ENCODE measurements at places on chromosomes 16 and 17.

DNA sequence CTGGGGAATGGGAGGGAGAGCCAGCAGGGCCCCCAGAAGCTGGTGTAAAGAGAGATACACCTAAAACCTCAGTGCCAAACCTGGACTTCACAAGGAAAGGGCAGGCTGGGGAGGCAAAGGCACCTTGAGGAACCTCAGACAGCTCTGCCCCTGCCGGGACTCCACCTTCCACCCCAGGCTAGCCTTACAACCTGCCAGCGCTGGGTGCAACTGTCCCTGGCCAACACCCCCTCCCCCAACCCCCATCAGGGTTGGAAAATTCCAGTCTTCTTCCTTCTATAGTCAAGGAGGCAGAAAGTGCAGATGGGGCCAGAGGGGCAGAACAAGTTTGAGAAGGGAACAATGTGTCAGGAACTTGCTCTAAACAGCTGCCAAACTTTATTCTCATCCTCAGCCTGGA lies 2.2 kb downstream of the YBX2 start:
- DNase-seq, result no peak

DNA sequence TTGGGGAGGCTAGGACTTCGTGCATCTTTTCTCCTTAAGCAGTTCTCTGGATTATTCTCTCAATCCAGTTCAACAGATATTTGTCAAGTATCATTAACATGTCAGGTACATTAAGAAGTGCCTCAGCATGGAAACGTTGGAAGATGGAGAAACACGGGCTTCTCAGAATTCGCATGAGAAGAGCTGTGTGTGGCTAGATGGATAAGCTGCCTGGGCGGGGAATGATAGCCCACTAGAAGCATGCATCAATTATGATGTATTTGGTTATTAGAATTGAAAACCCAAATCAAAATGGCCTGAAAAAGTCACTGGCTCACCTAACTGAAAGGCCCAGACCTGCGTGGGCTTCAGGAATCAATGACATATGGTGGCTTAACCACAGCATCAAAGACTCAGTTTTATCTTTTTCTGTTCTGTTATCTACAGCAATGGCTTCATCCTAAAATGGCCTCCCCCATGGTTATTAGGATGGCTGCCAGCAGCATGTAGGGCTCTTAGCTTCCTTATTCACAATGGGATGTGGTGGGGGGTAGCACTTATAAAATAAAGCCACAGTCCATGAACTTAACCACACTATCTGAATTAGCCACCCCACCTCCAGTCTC lies 43.9 kb downstream of the MMD start:
- DNase-seq, result no peak

DNA sequence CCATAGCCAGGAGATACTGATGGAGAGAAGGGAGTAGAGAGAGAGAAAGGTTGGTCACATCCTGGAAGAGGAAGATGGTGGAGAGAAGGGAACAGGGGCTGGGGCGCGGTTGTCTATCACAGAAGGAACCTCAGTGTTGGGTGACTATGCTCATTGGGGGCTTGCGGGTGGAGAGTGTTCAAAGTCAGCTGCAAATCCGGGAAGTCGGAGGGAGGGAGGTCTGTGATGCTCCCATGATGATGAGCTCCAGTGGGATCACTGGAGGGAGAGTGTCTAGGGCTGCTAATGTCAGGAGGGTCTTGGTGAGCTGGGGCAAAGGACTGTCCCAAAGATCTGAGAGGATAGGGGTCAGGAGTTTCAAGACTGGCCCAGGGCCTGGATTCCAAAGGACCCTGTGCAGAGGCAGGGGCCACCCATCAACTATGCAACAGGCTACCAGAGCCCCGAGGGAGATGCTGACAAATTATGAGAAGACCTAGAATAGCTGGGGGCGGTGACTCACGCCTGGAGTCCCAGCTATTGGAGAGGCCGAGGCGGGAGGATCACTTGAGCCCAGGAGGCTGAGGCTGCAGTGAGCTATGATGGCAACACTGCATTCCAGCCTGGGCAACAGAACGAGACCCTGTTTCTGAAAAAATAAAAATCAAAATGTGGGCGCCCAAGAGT lies 2.6 kb downstream of the SPDYE4 start:
- DNase-seq, result no peak

GRCh38 chr17:72124438-72124775 lies 3.6 kb downstream of the SOX9 start:
- DNase-seq, result no peak

DNA sequence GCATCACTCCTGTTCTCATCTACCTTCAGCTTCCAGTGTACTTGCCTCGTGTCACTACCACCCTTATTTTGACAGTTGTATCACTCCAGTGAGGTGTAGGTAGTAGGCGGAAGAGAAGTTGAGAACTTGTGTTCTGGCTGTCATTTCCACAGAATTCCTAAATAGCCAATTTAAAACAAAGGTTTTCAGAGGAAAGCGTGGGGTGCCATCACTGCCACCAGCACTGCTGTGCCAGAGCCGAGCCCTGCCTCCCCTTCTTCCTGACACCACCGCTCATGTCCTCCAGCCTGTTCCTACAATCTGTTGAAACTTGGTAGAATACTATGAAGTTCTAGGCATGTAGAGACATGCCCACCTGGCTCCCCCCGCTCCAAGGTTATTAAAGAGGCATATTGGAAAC lies 215.8 kb downstream of the TANC2 start:
- DNase-seq, result no peak

GRCh38 chr17:72531729-72532128 lies 410.9 kb downstream of the SOX9 start:
- no peak for DNase-seq

GRCh38 chr17:20944014-20944865 lies 98.6 kb downstream of the USP22 start:
- no peak for DNase-seq

DNA sequence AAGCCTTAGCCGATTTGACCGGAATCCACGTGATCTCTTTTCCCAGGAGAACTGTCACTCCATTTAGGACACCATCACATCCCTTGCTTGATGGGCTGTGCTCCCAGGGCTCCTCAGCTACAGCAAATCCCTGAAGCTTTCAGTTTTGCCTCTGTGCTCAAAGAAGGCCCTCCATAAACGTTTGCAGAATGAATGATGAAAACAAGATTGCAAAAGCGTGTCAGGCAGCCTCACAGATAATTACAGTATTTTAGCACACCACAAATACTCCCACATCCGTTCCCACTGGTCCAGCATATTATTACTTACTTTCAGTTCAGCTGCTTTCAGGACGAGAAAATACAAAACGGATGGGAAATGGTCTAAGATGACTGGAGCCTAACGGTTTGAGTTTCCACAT lies 84.6 kb downstream of the USP31 start:
- DNase-seq, result no peak

- no peak for DNase-seq
These were observed 41.1 kb downstream of the NDEL1 start for GRCh38 chr17:8476741-8477140.
